NCI-H1417 treated with DMSO at 0.1 percent for 48 hours (cell line): ENCODE measurements at places on chromosomes 6 and 20.

DNA sequence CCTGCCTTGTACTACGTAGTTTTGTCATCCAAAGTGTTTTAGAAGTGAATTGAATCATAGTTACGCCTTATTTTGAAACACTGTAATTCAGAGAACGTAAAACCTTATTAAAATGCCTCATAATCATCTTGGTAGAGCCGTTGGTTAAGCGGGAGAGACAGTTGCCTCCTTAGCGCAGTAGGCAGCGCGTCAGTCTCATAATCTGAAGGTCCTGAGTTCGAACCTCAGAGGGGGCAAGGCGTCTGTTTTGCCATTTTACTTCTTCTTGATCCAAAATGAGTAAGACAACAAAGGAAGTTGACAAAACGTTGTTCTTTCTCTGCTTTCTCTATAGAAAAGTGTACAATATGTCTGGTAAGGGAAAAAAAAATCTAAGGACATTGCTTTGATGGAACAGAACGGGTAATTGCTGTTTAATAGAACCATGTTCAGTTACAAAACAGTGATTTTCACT lies 20.7 kb upstream of the TRIM27 start:
- DNase-seq = no peak

GRCh38 chr20:4973330-4974097 lies 27.8 kb downstream of the SLC23A2 start:
- no peak for DNase-seq

- no peak for DNase-seq
These were observed 151.0 kb upstream of the HEY2 start for GRCh38 chr6:125598422-125598821.

DNA sequence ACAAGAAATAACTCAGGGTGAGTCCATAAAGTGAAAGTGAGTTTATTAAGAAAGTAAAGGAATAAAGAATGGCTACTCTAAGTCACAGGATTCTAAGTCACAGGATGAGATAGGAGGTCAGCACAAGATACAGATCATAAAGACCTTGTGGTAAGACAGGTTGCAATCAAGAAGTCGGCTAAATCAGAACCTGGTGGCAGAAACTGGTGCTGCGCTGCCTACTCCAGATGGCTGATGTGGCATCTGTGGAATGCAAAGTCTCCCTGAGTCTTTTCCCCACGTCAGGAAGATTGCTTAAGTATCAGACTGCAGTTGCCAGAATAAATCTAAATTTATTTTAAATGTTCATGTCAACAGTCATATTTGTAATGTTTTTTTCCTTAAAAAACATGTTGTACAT lies 10.7 kb upstream of the KCNK15 start:
- DNase-seq = no peak

DNA sequence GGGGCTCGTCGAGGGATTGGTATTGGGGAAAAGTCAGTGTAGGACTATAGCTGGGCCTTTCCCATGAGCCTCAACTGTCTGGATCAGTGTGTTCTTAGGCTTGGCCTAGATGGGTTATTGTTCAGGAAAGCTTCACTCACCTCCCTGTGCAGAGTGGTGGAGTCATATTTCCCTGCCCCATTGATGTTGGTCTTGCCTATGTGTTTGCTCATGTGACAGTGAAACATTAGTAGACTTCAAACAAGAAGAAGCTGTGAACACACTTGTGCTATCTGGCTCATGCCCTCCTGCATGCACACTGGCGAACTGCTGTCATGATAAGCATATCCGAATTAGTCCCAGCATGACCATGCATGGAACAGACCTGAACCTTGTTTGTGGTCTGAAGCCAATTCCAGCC lies 171.1 kb downstream of the DHX35 start:
- DNase-seq = no peak

- DNase-seq = no peak
These were observed 83.6 kb upstream of the ENPP5 start for GRCh38 chr6:46254331-46254730.

GRCh38 chr6:134735461-134735860 lies 214.4 kb downstream of the ALDH8A1 start:
- DNase-seq = no peak
